ENCODE measurements at places on chromosomes 3 and 15.

GRCh38 chr3:34008836-34009809 is 210.7 kb downstream of the PDCD6IP start:
- H3K27ac ChIP-seq: no peak overlapping the region
- no peaks in the 10 kb centered on the region for H3K4me1 ChIP-seq
- H3K4me3 ChIP-seq: no peak overlapping the region
- DNase-seq: no peak

DNA sequence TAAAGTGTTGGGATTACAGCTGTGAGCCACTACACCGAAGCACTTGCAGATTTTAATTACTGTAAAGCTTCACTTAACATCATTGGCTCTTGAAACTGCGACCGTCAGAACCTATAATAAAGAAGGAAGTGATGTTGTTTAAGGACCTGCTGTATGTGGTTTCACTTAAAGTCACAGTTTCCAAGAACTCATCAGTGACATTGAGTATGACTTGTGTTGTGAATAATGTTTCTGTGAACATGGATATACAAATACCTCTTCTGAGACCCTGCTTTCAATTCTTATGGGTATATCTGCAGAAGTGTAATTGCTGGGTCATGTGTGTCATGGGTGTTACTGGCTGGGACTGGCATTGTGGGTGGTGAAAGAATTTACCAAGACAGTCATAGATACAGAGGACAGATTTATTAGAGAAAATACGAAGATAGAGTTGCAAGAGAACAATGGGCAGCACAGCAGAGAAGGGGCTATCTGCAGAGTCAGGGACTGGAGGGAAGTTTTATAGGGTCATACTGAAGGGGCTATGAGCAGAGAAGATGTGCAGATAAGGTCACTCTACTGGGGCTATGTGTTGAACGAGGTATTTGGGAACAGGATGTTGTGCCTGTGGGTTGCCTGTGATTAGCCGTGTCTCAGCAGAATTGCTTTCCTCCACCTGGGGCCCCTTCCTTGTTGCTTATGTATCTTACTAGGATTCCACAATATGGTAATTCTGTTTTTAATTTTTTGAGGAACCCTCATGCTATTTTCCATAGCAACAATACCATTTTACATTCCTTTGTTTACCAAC is 4.5 kb downstream of the NDUFB5 start:
- peaks cover 3% of the 10 kb centered on the region for H3K4me1 ChIP-seq
- peak; percentile 7 for DNase-seq
- H3K4me3 ChIP-seq: no peak overlapping the region
- no peak overlapping the region for H3K27ac ChIP-seq
- H3K27me3 ChIP-seq: no peaks in the 10 kb centered on the region

GRCh38 chr15:68653801-68654200 is 75.0 kb downstream of the CORO2B start:
- no peak overlapping the region for H3K4me3 ChIP-seq
- H3K36me3 ChIP-seq: no peaks in the 10 kb centered on the region
- peaks cover 3% of the 10 kb centered on the region for H3K4me1 ChIP-seq
- H3K27ac ChIP-seq: no peak overlapping the region
- no peak for DNase-seq

GRCh38 chr15:29756358-29757267 is 65.7 kb downstream of the TJP1 start:
- H3K27ac ChIP-seq: no peak overlapping the region
- H3K27me3 ChIP-seq: no peaks in the 10 kb centered on the region
- H3K36me3 ChIP-seq: no peaks in the 10 kb centered on the region
- H3K4me1 ChIP-seq: peaks cover 1% of the 10 kb centered on the region

- no peaks in the 10 kb centered on the region for H3K4me1 ChIP-seq
- no peaks in the 10 kb centered on the region for H3K27me3 ChIP-seq
- H3K27ac ChIP-seq: no peak overlapping the region
- no peak overlapping the region for H3K4me3 ChIP-seq
- no peak for DNase-seq
Observed at GRCh38 chr3:61520966-61521628, 40.3 kb upstream of the PTPRG start.

DNA sequence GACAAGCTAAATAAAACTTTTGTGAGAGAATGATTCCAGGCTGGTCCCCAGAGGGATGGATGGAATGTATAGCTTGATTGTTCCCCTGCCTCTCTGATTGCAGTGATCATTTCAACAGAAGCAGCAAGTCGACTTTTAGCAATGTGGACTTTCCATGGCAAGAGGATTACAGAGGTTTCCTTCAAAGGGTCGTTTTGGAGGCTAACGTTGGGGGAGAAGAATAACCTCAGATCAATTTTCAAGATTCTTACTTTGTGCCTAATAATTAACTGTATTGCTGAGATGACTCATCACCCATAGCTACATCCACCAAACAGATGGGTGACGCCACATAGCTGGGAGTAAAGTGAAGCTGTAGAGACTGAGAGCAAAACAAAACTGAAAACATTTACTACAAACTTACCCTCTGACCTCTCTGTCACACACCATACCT is 79.9 kb downstream of the GTPBP8 start:
- DNase-seq: no peak
- no peak overlapping the region for H3K27ac ChIP-seq
- H3K27me3 ChIP-seq: no peaks in the 10 kb centered on the region
- no peaks in the 10 kb centered on the region for H3K4me1 ChIP-seq
- no peak overlapping the region for H3K4me3 ChIP-seq

GRCh38 chr3:9022305-9023225 is 59.3 kb upstream of the RAD18 start:
- peaks cover 4% of the 10 kb centered on the region for H3K36me3 ChIP-seq
- H3K27me3 ChIP-seq: no peaks in the 10 kb centered on the region
- H3K27ac ChIP-seq: no peak overlapping the region
- DNase-seq: no peak
- H3K4me3 ChIP-seq: no peak overlapping the region

DNA sequence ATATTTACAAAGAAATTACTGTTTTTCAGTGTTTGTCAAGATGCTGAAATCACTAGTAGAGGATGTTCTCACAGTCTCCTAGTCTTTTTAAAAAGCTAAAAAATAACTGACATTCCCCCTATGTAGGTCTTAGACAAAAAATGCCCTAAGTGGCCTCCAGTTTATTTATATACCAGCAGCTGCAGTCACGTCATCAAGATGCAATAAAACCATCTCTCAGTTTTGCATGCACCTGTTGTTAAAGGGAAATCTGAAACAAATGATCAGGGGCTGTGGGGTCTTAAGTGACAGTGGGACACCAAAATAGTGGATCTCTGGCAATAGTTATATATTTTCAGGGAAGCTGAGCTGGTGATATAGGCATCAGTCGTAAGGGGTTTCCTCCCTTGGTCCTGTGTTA is 146.5 kb upstream of the ARPP21 start:
- no peak overlapping the region for H3K4me3 ChIP-seq
- H3K27me3 ChIP-seq: no peaks in the 10 kb centered on the region
- no peaks in the 10 kb centered on the region for H3K4me1 ChIP-seq
- no peaks in the 10 kb centered on the region for H3K36me3 ChIP-seq

GRCh38 chr15:94691169-94691568 is 459.8 kb downstream of the MCTP2 start:
- no peak overlapping the region for H3K27ac ChIP-seq
- no peaks in the 10 kb centered on the region for H3K36me3 ChIP-seq
- no peak overlapping the region for H3K4me3 ChIP-seq
- no peaks in the 10 kb centered on the region for H3K4me1 ChIP-seq
- DNase-seq: no peak

DNA sequence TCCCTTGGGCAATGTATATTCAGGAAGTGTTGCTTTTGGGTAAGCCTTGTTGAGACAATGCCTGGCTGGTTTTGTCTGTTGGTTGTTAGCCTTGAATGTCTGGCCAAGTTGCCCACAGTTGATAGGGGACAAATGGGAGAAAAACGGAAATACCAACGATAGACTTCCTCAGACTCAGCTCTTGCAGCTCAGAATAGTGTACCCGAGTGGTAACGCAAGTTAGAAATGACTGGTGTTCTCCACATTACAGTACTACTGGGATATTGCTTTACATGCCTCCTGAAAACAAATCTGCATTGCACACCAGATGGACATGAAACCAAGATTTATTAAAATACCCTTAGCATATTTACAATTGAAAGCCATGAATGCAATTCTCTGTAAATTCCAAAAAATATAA is 47.4 kb downstream of the GREM1 start:
- DNase-seq: no peak
- H3K4me3 ChIP-seq: no peak overlapping the region
- no peaks in the 10 kb centered on the region for H3K4me1 ChIP-seq
- no peaks in the 10 kb centered on the region for H3K27me3 ChIP-seq

DNA sequence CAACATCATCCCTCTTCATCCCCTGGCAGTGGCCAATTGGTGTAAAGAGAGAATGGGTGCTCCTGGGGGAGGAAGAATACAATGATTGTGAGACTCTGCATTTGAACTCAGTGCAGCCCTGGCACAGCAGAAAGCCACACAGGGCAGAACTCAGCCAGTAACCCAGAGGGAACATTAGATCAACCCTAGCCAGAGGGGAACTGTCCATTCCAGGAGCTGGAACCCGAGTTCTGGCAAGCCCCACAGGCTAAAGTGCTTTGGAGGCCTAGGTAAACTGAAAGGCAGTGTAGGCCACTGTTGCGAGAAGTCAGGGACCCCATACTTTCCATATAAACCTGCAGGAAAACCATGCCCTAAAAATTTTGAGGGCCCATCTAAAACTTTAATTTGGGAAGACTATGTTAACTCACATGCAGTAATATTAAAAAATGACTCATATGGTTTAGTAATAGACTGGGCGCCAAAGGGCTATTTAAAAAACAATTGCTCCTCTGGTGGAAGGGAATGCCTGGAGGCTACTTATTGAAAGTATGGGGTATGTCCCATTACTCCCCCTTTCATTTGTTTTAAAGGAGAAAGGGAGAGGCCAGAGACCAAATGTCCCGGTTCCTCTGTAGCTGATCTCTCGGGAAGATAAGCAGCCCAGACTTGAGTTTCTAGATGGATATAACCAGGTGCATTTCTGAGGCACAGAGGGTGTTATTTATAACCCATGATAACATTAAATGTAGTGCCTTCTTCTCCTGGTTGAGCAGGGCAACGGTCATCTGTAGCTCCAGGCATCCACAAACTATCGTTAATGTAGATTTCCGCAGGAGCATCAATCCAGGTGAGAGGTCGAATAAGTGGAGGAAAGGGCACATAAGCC is 5.8 kb upstream of the RAD51 start:
- no peak overlapping the region for H3K4me3 ChIP-seq
- DNase-seq: no peak
- H3K36me3 ChIP-seq: peaks cover 5% of the 10 kb centered on the region
- H3K27ac ChIP-seq: no peak overlapping the region
- H3K27me3 ChIP-seq: no peaks in the 10 kb centered on the region

GRCh38 chr3:45964139-45964538 is 20.9 kb downstream of the CXCR6 start:
- H3K4me1 ChIP-seq: no peaks in the 10 kb centered on the region
- no peaks in the 10 kb centered on the region for H3K27me3 ChIP-seq
- peak overlapping the region; percentile 17 for H3K27ac ChIP-seq
- H3K36me3 ChIP-seq: peaks cover 35% of the 10 kb centered on the region

DNA sequence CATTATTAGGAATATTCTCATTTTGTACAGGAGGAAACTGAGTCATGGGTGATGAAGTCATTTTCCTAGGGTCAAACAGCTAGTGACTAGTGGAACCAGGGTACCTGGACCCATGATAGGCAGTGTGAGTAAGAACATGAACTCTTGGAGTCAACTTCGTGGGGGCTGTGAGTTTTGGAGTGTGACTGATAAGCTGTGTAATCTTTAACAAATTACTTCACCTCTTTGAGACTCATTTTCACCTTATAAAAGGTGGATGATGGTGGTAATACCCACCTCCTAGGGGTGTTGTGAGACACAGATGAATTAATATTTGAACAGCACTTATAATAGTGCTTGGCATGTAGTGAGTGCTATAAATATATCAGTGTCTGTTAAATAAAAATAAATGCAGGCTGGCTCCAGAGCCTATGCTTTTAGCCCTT is 9.1 kb downstream of the SEMA6D start:
- no peak overlapping the region for H3K4me3 ChIP-seq
- peak; percentile 43 for DNase-seq
- H3K27ac ChIP-seq: no peak overlapping the region
- H3K36me3 ChIP-seq: peaks cover 2% of the 10 kb centered on the region

GRCh38 chr3:24012589-24013269 is 67.6 kb downstream of the NR1D2 start:
- no peak overlapping the region for H3K27ac ChIP-seq
- no peak overlapping the region for H3K4me3 ChIP-seq
- H3K36me3 ChIP-seq: no peaks in the 10 kb centered on the region
- no peaks in the 10 kb centered on the region for H3K4me1 ChIP-seq
- DNase-seq: no peak
- H3K27me3 ChIP-seq: no peaks in the 10 kb centered on the region

DNA sequence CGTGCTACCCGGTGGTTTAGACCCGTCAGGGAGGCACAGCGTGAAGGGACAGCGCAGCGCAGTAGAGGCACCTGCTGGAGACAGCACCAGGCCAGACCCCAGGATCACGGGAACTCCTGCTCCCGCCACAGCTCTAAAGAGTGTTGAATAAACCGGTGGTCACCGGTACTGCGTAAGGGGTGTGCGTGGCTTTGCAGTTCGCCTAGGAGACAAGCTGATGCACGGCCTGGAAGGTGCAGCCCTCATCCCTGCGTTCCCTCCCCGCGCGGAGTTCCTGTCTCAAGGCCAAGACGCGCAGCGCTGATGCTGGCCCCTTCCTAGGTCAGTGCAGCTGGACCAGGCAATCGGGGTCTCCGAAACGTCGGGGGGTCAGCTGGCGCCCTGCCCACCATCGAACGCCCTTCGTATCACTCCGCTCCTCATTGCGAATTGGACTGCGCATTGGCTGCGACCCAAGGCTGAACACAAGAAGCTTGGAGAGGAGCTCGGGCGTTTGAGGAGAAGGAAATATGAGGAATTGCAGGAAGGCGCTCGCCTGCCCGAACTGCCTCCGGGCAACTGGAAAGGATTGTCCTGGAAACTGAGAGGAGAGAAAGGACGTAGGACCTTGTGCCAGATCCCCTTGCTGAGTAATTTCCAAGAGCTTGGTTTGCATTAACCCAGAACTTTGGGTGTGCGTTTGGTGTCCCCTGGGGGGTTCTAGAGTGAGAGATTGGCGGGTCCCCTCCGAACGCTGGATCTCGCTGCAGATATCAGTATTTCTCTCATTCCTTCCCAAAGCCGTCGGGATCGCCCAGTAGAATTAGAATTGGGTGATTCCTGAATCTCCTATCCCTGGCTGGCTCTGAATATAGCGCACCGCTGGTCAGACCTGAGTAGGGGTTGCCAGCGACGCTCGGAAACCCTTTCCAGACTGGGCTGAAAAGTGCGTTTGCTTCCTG is 2.3 kb upstream of the SOX14 start:
- DNase-seq: no peak
- H3K4me3 ChIP-seq: no peak overlapping the region
- H3K36me3 ChIP-seq: no peaks in the 10 kb centered on the region
- peaks cover 5% of the 10 kb centered on the region for H3K4me1 ChIP-seq
- no peak overlapping the region for H3K27ac ChIP-seq

DNA sequence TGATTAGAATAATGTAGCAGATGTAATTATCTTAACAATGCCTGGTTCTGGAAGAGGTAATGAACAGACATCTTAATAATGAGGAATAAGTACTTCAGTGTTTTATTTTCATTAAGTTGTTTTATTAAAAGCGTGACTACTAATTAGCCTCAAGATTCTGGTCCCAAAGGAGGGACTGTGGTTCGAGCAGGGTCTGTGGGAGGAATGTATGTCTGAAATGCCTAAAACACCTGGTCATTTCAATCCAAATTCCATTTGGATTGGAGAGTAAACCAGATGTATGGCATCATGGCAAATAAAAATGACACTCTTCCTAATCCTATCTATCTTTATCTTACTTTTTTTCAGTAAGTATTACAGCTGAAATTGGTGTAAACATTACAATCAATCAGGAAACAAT is 243.2 kb downstream of the PDZRN3 start:
- H3K36me3 ChIP-seq: peaks cover 28% of the 10 kb centered on the region
- no peak for DNase-seq
- no peaks in the 10 kb centered on the region for H3K4me1 ChIP-seq
- no peak overlapping the region for H3K4me3 ChIP-seq

Measured in small intestine (tissue), 16 donors.